NCI-H1105 (cell line): ENCODE measurements at places on chromosomes 6 and 20.
A peak's percentile ranks its signal among the peaks of the same experiment; 100 is the strongest.

DNA sequence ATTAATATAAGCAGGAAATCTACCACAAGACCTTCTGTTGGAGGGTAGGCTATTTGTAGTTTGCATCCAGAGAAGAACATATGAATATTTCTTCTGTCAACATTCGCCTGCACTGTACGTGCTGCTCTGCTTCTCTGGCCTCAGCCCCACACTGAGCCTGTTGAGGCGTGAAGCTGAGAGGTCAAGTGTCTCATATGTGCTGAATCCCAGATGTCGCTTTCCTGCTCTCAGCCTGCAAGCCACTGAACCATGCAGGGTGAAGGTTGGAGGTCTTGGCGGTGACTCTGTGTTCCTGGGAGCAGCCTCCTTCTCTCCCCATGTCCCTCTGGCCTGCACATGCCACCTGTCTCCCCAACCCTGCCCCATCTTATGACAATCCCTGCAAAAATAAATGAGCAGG lies 83.6 kb downstream of the TMEM170B start:
- no peak for DNase-seq

GRCh38 chr20:3781153-3781910 lies at the start of gene SPEF1:
SPEF1 (minus strand) TSS chr20:3781448; CDS start chr20:3781287, 161 bp downstream.
- peak; percentile 93 for DNase-seq

DNA sequence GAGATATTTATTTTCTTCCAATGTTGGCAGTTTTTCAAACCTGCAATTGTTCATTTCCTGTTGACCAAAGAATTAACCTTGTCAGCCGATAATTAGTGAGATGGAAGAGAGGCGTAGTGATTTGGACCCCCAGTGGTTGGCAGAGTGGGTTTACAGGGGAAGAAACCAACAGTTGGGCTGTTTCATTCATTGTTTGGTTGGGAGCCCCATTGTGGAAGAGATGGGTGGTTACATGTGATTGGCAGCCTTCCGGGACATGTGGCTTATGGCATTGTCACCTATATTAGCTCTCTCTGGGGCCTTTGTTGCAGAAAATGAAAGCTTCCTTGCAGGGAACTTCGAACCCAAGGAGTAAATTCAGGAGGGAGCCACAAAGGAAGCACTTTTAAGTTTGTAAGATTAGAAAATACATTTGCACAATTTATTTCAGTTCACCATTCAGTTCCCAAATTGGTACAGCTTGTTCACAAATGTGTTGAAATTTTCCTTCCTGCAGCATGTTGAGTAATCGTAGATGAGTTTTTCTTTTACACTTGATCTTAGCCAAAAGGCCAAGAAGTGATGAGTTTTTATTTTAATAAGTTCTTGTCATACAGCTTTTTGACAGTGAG lies 50.3 kb upstream of the CDKAL1 start:
- DNase-seq, result no peak

DNA sequence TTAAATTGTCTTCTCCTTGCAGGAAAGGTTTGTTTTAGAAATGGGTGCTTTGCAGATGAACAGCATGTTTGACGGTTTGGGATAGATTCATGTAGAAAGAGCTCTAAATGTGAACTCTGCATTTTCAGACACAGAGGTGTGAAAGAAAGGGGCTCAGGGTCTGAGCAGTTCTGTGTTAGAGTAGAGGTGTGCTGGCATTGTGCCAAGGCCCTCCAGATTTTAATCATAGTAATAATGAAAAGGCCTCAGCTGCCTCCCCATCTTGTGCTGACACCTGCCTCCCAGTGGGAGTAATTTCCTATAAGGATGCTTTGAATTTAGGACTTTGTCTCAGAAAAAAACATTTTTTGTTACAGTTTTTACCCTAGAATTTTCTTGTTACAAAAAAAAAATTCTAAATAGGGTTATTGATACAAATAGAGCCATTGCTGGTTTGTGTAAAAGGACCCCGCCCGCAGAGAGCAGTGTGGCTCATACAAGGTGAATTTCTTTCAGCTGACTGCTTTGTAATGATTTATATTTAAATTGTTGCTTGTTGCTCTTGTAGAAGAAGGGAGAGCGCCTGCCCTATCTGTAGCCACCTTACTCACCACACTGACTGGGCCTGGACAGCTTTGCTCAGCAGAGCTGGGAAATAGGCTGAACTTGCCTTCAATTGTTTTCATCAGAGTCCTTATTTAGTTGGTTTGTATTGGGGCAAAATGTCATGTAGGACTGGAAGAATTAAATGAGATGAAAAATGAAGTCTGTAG lies 294.5 kb downstream of the ZFAND3 start:
- peak; percentile 86 for DNase-seq

GRCh38 chr6:111230351-111231089 lies 143.2 kb downstream of the SLC16A10 start:
- DNase-seq, result no peak

GRCh38 chr6:4287811-4288244 lies 152.5 kb upstream of the ECI2 start:
- peak; percentile 55 for DNase-seq

DNA sequence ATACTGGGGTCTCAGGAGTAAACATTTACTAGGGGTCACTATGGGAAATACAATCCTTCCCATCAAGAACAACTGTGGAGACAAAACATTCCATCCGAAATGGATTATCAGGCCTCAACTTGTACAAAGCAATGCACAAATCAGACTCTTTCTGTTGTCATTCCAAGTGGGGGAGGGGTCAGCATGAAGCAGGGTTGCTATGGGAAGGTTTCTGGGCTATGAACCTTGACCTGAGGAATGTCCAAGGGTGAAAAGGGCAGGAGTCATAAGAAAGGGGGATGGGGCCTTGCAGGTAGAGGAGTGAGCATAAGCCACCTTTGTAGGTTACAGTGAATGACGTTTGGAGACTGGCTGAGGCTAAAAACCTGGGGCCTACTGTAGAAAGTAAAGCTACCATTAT lies 3.1 kb downstream of the METTL24 start:
- no peak for DNase-seq

- no peak for DNase-seq
Measured at GRCh38 chr6:135163440-135163738, 17.7 kb upstream of the MYB start.

DNA sequence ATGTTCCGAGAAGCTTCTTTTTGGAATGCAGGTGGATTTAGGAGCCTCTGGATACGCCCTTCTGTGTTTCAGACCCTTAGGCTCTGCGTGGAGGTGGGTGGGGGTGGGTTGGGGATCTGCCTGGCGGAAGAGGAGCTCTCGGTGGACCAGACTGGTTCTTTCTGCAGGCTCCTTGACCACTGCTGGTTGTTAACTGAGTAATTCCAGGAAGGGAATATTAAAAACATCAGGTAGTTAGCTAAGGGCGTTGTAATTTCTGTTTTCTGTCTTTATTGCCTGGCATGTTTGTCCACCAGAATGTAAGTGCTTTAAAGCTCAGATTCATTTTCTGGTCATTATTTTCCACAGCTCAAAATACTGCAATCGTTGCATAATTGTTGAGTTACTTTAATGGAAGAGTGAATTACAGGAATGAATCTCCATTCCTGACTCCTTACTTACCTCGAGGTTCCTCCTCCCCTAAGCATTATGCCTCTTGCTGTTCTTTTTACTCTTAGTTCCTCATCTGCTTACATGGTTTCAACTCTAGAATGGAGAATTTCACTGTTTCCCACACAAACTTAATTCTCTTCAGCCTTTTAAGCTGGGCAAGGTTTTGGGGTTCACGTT lies 5.9 kb downstream of the CDYL start:
- no peak for DNase-seq

DNA sequence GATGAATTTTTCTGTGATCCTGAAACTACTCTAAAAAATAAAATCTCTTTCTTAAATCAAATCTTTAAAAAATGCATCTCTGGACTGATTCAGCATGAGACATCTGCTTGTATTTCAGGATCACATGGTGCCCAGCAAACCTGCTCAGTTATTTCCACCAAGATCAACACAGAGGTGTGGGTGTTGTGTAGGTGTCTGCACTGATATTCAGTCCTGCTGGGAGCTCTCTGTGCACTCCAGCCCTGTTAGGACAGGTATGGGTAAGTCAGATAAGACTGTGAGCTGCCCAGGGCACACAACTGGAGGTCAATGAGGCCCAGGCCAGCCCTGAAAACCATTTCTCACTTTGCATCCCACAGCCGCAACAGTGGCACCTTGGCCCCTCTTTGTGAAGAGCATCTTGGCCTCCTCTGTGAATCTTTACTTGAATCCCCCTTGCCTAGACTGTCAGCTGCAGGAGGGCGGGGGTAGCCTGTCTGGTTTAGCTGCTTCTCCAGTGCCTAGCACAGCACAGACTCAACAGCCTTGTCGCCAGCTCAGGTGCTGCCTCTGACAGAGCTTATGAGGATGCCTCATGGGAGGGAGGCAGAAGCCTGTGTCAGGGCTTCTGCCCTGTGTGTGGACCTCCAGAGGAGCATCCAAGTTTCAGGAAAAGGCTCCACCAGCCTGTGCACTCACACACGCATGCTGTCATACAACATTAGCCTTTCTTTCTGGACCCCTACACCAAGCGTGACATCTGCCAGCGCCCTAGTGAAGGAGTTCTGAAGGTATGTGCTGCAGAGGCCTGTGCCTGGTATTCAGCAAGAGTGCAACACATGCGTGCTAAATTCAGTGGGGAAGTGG lies 187.6 kb upstream of the CST7 start:
- no peak for DNase-seq

- no peak for DNase-seq
Measured at GRCh38 chr6:2378891-2379652, 133.7 kb upstream of the GMDS start.

DNA sequence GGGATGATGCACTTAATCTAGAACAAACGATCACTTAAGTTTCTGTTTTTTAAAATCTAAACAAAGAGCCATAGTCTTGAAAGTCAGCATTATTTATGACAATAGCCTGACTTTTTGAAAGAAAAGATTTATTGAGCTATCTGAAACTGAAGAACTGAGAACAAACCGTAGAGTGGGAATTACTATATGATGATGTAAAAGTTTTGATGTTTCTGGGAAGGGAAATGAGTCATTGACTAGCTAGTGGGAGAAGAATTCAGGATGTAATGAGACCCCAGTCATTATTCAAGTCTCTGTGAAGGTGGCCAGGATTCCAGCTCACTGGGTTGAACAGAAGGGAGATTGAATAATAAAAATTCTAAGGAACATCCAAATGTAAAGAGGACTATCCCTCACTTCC lies 83.4 kb upstream of the FABP7 start:
- no peak for DNase-seq

DNA sequence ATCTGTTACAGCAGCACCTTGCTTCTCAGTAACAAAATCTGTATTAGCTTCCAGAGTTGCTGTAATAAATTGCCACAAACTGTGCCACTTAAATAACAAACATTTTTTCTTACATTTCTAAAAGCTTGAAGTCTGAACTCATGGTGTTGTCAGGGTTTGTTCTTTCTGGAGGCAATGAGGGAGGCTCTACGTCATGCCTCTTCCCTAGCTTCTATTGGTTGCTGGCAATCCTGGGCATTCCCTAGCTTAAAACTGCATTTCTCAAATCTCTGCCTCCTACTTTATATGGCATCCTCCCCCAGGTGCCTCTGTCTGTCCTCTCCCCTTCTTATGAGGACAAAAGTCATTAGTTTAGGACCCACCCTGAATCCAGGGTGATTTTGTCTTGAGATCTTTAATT lies 41.6 kb upstream of the TMEM244 start:
- no peak for DNase-seq

GRCh38 chr6:72783035-72783434 lies 161.2 kb downstream of the KCNQ5 start:
- DNase-seq, result no peak

- no peak for DNase-seq
Measured at GRCh38 chr6:19870322-19870721, 33.2 kb downstream of the ID4 start.

DNA sequence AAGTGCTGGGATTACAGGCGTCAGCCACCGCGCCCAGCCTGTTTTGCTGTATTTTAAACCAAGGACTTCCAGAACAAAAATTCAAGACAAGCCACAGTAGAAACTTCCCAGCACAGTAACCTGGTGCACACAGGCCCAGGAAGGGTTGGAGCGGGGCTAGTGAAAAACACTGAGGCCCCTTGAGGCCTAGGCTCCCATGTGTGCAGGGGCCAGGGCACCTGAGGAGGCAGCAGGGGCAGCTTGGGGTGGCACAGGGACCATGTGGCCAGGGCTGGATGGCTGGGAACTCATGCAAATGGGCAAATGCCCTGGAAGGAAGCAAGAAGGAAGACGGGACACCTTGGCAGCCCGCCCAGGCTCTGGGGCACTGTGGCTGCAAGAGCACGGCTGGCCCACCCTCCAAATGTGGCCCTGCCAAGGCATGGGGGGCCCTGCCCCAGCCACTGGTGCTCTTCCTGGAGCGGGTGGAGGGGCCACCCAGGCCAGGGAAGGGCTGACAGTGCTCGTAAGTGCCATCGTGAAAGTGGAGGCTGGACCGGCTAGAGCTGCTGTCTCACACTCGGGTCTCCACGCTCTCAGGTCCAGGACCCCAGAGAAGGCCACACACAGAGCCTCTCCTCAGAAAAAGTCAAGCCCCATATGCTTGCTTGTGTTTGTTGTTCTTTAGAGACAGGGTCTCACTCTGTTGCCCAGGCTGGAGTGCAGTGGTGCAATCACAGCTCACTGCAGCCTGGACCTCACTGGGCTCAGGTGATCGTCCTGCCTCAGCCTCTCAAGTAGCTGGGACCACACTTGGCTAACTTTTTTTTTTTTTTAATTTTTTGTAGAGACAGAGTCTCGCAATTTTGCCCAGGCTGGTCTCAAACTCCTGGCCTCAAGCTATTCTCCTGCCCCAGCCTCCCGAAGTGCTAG lies 10.3 kb downstream of the SLC2A4RG start:
- DNase-seq, result no peak

GRCh38 chr6:27668442-27669294 lies 195.8 kb upstream of the ZNF184 start:
- peak; percentile 83 for DNase-seq

GRCh38 chr6:10561611-10562199 lies 40.6 kb downstream of the GCNT2 start:
- no peak for DNase-seq

DNA sequence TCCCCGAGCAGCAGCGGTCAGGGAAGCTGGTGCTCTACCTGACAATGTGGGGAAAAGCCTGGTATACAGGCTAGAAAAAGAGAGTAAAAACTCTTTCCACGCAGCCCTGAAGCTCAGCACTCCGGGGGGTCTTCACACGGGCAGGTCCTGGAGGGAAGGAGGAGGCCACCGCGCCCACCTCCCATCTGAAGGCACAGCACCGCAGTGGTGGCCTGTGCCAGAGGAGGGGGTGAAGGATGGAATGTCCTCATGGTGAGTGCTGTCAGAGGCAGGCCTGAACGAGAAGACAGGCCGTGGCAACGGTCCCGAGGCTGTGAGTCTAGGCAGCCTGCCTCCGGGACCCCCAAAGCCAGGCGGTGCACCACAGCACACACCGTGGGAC lies 5.8 kb downstream of the SLC2A4RG start:
- no peak for DNase-seq

- DNase-seq, result no peak
Measured at GRCh38 chr6:149429427-149430360, 29.6 kb downstream of the SUMO4 start.
